ENCODE measurements at places on chromosomes 4 and X.

- DNase-seq: no peak
Observed at GRCh38 chrX:152640034-152640818, 2.5 kb downstream of the GABRQ start.

GRCh38 chrX:100247826-100248225 is 162.2 kb downstream of the PCDH19 start:
- no peak for DNase-seq

DNA sequence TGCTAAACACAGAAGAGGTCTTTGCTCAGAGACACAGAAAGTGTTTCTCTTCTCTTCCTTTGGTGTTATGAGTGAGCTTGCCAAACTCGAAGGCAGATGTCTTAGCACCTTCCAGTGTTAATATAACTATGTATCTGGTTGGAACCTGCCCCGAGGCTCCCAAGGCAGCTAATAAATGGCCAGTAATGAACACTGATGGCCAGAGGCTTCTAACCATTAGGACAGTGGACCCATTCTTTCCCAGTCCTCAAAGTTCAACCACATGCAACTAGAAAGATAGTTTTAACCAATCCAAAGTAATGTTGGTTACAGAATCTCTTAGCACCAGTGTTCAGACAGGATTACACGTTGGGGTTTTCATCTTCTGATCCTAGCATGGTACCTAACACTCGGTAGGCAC is 42.7 kb upstream of the JADE1 start:
- no peak for DNase-seq

GRCh38 chrX:40108959-40109287 is 11.2 kb upstream of the BCOR start:
- no peak for DNase-seq

DNA sequence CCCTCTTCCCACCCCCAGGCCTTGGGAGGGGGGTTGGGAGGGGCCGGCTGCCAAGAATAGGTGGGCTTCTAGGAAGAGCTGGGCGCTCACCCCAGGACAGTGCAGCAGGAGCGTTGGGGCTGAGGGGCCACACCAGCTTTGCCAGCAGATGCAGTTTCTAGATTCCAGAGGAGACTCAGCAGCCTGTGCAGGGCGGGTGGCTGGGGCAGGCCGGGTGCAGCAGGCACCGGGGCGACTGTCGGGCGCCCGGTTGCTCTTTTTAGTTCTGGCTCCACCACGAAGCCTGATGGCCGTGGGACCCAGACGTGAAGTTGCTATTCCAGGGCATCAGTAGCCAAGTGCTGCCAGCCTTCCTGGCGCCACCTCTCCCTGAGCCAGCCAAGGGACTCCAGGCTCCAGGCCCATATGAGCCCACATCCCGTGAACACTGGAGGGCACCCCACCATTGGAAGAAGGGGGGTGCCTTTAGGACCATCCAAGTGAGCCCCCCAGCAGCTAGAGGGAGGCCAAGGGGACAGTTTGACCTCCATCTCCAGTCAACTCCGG is 5.8 kb downstream of the SSR4 start:
- DNase-seq: no peak

GRCh38 chrX:14291666-14292500 is 237.5 kb upstream of the GLRA2 start:
- no peak for DNase-seq

- no peak for DNase-seq
Observed at GRCh38 chr4:175407926-175408325, 404.1 kb downstream of the GPM6A start.

DNA sequence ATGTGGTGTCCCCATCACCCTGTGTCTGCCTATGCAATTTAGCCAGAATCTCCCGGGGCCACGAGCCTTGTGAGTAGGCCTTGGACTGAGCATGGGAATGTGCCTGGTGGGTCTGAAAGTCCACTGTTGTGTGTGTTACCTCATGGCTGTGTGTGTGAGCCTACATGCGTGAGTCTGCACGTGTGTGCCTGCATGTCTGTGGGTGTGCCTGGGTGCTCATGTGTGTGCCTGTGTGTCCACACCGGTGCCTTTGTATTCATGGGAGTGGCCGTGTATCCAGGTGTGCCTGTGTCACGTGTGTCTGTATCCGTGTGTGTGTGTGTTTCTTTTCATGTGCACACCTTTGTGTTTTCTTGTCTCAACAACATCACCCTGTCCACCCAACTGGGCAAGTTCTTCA is 14.2 kb downstream of the ATP5ME start:
- no peak for DNase-seq

GRCh38 chr4:61511716-61512488 is 311.8 kb downstream of the ADGRL3 start:
- peak; percentile 15 for DNase-seq

- DNase-seq: no peak
Observed at GRCh38 chr4:110106931-110107296, 91.5 kb downstream of the ELOVL6 start.

DNA sequence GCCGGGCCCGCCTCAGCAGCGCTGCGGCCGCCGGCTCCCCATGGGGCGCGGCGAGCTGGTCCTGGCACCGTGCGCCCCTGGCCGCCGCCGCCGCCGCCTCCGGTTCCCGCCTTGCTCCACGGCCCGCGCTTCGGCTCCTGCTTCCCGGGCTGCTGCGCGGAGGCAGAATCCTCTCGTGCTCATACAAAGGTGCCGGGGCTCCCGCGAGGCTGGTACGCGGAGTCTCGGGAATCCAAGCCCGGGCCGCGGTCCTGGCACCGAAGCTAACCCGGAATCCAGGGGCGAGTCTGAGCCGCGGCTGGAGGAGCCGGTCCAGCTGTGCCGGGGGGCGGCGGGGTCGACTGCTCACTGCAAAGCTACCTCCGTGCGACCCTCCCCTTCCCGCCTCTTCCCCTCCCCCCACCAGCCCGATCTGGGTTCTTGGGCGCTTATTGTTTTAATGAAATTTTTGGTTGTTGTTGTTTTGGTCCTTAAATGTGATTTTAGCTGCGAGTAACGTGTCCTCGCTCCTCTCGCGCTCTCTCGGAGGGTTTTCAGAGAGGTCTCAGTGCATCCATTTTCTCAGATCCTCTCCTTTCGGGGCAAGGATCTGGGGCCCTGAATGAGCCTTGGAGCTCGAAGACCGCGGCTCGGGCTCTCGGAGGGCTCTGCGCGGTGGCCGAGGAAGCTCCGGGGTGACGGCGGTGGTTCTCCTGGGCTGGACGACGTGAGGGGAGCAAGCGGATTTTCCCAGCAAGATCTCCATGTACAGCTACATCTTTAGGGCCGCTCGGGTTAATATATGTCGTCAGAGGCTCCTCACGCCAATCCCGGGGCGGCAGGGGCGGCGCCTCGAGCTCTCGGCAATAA is at the start of gene HAND2:
HAND2 (minus strand) TSS at position 753 of the 849 bp plus-strand sequence. CDS start 940 bp downstream, outside the sequence.
- no peak for DNase-seq

DNA sequence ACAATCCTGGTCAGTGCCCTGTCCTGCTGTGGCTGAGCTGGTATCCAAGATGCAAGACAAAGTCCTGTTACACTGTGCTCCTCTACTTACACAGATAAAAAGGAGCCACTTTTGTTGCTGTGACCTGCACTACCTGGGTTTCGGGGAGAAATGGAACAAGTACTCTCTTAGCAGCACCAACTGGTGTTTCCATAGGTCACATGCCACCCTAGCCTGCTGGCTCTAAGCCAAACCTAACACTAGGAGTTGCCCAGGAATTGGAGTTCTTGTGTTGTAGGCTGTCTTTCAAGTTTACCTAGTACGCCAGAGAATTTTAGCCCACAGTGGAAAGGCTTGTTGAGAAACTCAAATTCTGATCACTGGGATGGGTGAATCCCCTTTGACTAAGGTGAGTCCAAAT is 727.4 kb downstream of the FAM133A start:
- no peak for DNase-seq

GRCh38 chrX:81308086-81308829 is 106.4 kb downstream of the SH3BGRL start:
- no peak for DNase-seq

- no peak for DNase-seq
Observed at GRCh38 chr4:95086551-95086950, 328.8 kb downstream of the BMPR1B start.

- DNase-seq: no peak
Observed at GRCh38 chr4:80535551-80535950, 200.0 kb downstream of the CFAP299 start.

DNA sequence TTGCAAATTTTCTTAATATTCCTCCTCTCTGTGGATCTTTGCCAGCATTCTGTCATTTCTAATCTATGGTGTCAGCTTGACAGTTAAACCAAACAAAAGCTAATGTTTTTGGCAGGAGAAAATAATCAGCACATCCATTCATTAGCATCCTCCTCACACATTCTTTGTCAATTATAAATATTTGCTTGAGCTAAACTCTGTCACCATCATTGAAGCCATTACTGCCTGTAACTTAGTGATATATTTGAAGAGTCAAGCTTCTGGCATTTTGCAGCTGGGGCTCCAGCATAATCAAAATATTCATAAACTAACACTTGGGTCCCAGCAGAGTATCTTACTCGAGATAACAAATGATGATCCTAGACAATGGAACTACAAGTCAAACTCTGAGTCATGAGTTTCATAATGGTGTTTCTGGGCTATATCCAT is 126.1 kb downstream of the EIF4E start:
- DNase-seq: no peak

GRCh38 chr4:76206222-76206942 is 7.2 kb downstream of the SCARB2 start:
- DNase-seq: no peak

GRCh38 chr4:26334366-26334765 is 13.6 kb downstream of the RBPJ start:
- DNase-seq: no peak

DNA sequence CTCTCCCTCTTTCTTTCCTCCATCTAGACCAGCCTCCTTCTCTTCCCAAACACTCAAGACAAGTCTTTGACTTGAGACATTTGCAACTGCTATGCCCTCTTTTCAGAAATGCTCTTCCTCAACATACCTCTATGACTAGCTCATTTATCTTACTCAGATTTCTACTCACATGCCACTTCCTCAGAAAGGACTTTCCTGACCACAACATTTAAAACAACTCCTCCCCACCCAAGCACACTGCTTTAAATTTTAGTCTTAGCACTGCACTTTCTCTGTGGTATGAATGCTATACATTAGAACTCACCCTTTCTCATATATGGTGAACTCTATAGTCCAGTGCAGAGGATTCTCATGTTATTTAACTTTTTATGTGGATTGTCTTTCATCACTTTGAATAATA is 28.4 kb upstream of the SULT1E1 start:
- DNase-seq: no peak

DNA sequence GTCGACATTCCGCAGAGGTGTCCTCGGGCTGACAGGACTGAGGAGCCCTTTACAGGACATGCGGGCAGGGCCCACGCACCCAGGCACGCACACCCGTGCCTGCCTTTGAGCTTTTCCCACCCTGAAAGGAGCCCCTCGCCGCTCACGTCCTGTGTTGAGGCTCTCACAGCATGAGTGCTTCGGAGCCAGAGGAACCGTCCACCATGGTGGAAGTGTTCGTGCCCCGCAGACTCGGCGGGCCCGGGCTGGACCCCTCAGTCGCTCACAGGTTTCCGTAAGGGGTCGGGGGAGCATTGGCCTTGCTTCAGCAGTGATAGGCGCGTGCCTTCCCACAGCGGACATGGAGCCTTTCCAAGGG is 36.9 kb downstream of the PIGG start:
- no peak for DNase-seq

DNA sequence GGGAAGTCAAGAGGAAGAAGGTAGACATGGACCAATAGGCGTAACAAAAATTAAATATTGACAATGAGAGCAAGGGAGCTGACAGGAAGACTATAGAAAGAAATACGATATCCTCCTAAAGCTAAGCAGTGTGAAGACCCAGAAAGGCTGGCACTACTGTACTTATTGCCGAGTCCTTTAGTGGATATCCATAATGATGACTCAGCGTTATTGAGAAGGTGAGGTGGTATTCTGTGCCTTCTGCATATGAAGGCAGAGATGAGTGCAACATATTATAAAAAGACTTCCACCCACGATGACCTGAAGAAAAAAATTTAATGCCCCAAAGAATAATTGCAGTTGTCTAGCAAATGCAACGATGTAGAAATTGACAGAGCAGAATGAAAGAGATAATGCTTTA is 13.0 kb upstream of the MCF2 start:
- no peak for DNase-seq

GRCh38 chrX:135985157-135985972 is at the start of gene SLC9A6:
SLC9A6 (plus strand) TSS chrX:135985435; CDS start chrX:135985659, 224 bp downstream.
- DNase-seq: no peak

- DNase-seq: no peak
Observed at GRCh38 chrX:19563327-19563726, 48.0 kb upstream of the MAP3K15 start.

GRCh38 chr4:110075891-110076290 is 122.5 kb downstream of the ELOVL6 start:
- no peak for DNase-seq

- no peak for DNase-seq
Observed at GRCh38 chr4:78337244-78338020, 214.1 kb upstream of the ANXA3 start.

DNA sequence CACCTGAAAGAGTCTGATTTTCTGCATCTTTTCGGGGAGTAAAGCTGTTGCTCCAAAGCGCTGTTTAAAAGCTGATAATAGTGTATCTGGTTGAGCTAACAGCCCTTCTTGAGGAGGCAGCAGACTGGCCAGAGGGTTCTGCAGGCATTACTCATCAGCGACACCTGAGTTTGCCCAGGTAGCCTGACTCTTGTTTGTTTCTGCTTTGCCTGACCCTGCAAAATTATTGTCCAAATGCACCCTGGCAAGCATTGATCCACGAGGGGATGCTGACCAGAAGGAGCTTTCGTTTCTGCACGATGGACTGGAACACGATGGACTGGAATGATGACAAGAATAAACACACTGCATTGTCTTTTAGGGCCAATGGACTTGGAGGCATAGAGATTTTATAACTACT is 6.2 kb downstream of the CD99 start:
- no peak for DNase-seq

DNA sequence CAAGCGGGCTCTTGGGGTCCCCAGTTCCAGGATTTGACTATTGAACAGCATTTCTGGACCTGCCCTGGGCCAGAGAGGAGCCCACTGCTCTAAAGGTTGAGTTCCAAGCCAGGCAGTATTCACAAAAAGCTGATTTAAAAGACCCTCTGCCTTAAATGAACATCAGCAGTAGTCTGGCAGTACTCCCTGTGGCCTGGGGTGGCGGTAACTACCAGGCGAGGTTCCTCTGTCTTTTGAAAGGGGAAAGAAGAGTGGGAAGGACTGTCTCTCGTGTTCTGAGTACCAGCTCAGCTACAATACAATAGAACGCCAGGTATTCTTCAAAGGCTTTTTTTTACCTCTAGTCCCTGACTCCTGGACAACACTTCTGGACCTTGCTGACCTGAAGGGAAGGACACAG is 456.4 kb upstream of the TEX13C start:
- no peak for DNase-seq

GRCh38 chr4:128347930-128348660 is 60.5 kb upstream of the PGRMC2 start:
- no peak for DNase-seq

DNA sequence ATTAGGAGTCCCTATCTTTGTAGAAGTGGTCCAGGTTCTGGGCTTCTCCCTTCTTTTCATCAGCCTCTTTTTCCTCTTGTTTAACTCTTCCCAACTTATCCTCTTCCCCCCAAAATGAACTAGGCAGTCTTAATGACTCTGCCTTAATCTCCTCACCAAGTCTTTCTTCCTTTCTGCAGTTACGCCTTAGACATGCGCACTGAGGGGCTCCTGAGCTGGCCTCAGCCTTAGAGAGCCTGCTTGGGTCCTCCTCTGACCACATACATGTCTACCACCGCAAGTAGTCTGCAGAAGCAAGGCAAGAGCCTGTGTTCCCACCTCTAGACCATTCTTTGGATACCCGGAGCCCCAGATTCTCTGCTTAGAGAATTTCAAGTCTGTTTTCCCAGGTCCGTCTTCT is 199.9 kb downstream of the MGST2 start:
- DNase-seq: no peak

GRCh38 chrX:15376956-15377355 is 7.3 kb downstream of the VEGFD start:
- DNase-seq: no peak

GRCh38 chr4:183714626-183715025 is 55.5 kb downstream of the TRAPPC11 start:
- no peak for DNase-seq

Measured in AG04450 (cell line).